Activated CD8-positive, alpha-beta T cell treated with anti-CD3 and anti-CD28 coated beads, Interleukin-2, amount 10 ng/mL, durations not matched to agents 7 days and 5 days (primary cell): ENCODE measurements at places on chromosomes 3 and 15.

DNA sequence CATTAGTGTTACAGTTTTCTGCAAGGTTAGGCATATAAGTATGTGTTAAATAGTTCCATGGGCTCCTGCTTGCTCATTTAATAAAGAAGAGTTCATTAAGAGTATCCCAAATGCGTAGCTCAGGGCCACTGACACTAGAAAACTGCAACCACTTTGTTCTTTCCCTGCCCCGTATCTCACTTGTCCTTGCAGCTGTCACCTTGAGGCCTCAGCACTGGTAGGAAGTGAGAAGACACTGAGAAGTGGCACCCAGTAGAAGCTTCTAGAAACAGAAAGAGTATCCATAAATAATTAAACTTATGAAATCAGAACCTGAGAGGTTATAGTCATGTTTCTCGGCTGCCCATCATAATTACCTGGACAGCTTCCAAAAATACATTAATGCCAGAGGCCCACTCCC, 266.0 kb downstream of the KCNMB2 start:
- DNase-seq, result no peak

- no peak for DNase-seq
Measured at GRCh38 chr15:47991357-47991756, 129.4 kb upstream of the SLC24A5 start.

GRCh38 chr15:69313432-69314000, 14.8 kb downstream of the PAQR5 start:
- no peak for DNase-seq

GRCh38 chr3:156260331-156260730, 140.0 kb downstream of the KCNAB1 start:
- no peak for DNase-seq

GRCh38 chr3:8387571-8387970, 114.1 kb upstream of the LMCD1 start:
- DNase-seq, result no peak

- DNase-seq, result no peak
Measured at GRCh38 chr3:191889756-191890155, 428.8 kb downstream of the PYDC2 start.

DNA sequence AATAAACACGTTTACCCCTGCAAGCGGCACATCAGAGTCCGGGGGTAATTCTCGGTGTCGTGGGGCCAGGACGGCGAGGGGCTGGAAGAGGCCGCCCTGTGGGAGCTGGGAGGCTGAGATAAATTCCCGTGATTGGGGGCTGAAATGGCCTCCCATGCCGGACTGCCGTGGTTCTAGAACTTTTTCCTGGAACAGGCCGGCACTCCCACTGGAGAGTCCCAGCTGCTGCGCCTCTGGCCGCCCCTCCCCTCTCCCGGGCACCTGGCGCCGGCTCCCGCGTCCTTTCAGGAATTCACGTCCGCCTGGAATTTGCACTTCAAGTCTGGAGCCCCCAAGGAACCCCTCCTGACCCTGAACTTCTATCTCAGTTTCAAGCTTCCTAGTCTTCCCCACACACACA, 10.8 kb upstream of the LRRC2 start:
- no peak for DNase-seq
